ENCODE measurements at places on chromosomes 7 and 10. TPM values are rescaled to one million over a fixed set of nuclear protein-coding genes. Genes with fewer than 3 reads are reported as not detected.

Gene FMC1
- total RNA-seq, result not detected

Gene FRMPD2
- total RNA-seq, result not detected

Gene FEZF1
- total RNA-seq, result not detected

Gene STRIP2
- 2.3 TPM for total RNA-seq

Gene CUZD1
- total RNA-seq, result not detected

Gene ANKRD61
- not detected for total RNA-seq

Gene ITGA8
- 231 TPM for total RNA-seq

Gene PHKG1
- 1.1 TPM for total RNA-seq

Gene BAMBI
- 16.3 TPM for total RNA-seq

Gene TSPAN12
- 28.9 TPM for total RNA-seq

Gene SFTPA1
- not detected for total RNA-seq

Gene CREB5
- 143 TPM for total RNA-seq

Gene TMEM213
- total RNA-seq, result not detected

Gene SYNPO2L
- total RNA-seq, result not detected

Gene AIMP2
- 19.4 TPM for total RNA-seq

Gene PDCD4
- 10.3 TPM for total RNA-seq

Gene LRGUK
- not detected for total RNA-seq

Gene KLF14
- total RNA-seq, result not detected

Gene FXYD4
- total RNA-seq, result not detected

Gene ZNF503
- 28.8 TPM for total RNA-seq

Gene ZP3
- 1.1 TPM for total RNA-seq

Gene ZNF853
- total RNA-seq, result 12.2 TPM

Gene SEMA4G
- total RNA-seq, result 2.1 TPM

Gene LOXL4
- 3.7 TPM for total RNA-seq

Gene SPDYE1
- total RNA-seq, result not detected

Gene PSD
- total RNA-seq, result not detected

Gene NRG3
- 1.6 TPM for total RNA-seq

Gene UCN3
- total RNA-seq, result not detected

Gene ABCB4
- not detected for total RNA-seq

Gene CALCR
- not detected for total RNA-seq

Gene SLC39A12
- not detected for total RNA-seq

Gene ENTPD1
- total RNA-seq, result 41.6 TPM

Gene GBX1
- not detected for total RNA-seq

Gene CPEB3
- total RNA-seq, result 2.8 TPM

Gene INMT
- total RNA-seq, result 51.8 TPM

Gene SKAP2
- 50.2 TPM for total RNA-seq

Gene LFNG
- 102 TPM for total RNA-seq

Gene ZNF425
- not detected for total RNA-seq

Gene CFAP46
- not detected for total RNA-seq

Gene TMEM176B
- total RNA-seq, result 42.5 TPM

Gene ATP6V0E2
- total RNA-seq, result 29.5 TPM

Gene LBX1
- not detected for total RNA-seq

Gene RPEL1
- total RNA-seq, result not detected

Gene RAPGEF5
- 65.8 TPM for total RNA-seq

Gene WEE2
- not detected for total RNA-seq

Gene ADAM12
- total RNA-seq, result not detected

Gene NUTM2A
- total RNA-seq, result 0.11 TPM

Gene SKIDA1
- total RNA-seq, result not detected

Gene GPNMB
- total RNA-seq, result 46.4 TPM

Gene MYH16
- not detected for total RNA-seq

Gene ZFYVE27
- 62.2 TPM for total RNA-seq

Gene PDLIM1
- 191 TPM for total RNA-seq

Gene RHOBTB1
- 13.6 TPM for total RNA-seq

Gene POM121C
- total RNA-seq, result 12.1 TPM

Gene AKR1C3
- 64.4 TPM for total RNA-seq
